ENCODE measurements at places on chromosomes 4 and X.

DNA sequence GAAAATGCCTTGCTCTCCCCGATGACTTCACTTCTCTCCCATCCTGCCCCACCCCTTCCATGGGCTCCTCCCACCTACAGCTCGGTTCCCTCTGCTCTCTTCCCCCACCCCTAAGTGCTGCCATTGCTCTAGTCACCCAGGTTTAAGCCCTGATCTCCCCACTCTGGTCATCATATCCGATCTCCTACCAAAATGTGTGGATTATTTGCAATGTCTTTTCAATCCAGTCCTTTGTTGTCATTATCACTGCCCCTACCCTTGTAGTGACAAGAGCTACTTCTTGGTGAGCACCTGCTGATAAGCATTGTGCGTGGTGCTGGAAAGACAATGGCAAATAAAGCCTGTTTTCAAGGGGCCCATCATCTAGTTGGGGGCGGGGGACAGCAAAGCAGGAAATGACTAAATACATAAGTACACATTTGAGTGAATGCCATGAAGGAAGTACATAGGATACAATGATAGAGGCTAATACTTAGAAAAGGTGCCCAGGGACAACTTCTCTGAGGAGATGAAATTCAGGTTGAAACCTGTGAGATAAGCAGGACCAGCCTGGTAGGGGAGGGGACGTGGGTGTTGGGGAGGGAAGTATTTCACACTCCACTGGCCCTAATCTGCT, 63.8 kb downstream of the DLG3 start:
- DNase-seq: no peak

DNA sequence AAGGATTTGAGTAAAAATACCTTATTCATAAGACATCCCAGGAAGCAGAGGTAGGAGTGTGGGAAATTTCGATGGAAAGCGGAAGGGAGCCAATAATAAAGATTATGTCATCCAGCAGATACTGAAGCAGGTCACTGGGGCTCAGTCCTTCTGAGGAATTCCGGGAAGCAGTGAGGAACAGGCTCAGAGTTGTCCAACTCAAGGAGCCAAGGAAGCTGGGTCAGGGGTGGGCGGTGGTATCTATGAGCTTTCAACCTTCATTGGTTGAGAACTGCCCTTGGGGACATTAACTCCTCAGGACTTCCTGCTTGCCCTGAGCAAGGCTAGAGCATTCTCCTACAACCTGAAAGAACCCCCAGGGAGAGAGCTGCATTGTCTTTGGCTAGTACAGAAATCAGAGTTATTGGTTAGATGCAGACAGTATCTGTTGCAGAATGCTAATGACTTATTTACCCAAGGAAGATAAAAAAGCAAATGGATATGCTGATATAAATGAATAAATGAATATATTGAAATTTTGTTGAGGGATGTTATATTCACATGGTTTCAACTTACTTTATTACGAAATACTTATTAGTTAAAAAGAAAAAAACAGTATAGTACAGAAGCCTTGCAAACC, 68.2 kb downstream of the DMP1 start:
- DNase-seq: no peak

DNA sequence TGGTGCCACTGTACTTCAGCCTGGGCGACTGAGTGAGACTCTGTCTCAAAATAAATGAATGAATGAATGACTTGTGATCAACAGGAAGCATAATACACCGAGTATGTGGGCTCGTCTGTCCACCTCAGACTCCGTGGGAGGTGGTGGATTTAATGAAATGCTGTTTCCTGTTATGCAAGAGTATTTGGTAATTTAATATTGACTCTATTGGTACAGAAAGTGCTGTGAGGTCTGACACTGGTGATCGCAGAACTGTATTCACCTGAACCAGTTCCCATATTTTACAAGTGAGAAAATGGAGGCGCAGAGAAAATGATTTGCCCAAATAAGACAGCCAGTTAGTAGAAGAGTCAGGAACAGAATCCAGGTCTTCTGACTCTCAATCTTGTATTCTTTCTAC, 423.3 kb downstream of the RAPGEF2 start:
- no peak for DNase-seq

DNA sequence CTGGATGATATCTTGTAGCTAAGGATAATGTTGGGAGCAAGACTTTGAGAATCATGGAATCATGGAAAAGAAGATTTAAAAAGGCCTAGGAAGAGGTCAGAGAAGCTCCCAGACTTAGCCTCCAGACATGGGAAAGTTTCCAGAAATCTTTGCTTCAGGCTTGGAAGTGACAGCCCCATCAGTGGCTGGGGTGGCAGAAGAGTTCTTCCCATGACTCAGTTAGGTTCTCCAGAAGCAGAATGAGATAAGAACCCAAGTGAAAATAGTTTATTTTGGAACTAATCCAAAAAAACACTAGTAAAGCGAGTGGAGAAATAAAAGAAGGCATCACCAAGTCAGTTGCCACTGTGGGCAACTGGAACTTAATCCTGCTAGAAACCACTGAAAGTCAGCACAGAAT, 506.9 kb downstream of the MID1IP1 start:
- no peak for DNase-seq

DNA sequence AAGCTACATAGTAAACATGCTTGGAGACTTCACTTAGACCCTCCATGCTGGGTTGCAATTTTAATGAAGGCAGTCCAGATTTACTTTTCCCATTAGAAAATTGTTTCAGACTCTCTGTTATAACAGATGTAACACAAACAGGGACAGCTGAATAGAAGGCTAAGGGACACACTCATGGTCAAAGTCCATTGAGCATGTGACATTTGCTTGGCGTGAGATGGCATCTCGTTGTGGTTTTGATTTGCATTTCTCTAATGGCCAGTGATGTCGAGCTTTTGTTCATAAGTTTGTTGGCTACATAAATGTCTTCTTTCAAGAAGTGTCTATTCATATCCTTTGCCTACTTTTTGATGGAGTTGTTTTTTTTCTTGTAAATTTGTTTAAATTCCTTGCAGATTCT, 358.2 kb upstream of the CLNK start:
- no peak for DNase-seq

- DNase-seq: no peak
These were observed 18.2 kb downstream of the TMEM255A start for GRCh38 chrX:120293015-120293414.

DNA sequence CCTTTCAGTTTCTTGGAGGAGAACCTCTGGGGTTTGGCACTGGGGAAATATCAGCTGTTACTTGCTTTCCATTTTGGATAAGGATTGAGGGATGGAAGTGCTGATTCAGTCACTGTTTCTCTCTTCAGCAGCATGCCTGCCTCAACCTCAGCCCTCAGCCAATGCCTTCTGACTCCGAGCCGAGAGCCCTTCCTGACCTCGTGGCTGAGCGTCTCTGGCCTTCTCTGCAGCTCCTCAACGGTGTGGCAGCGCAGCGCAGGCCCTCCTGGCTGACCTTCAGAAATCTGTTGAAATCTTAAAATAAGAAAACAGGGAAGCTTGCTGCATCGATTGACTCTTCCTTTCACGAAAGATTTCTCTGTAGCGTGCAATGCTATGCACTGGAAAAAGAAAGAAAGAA, 434.3 kb upstream of the FAT1 start:
- no peak for DNase-seq

DNA sequence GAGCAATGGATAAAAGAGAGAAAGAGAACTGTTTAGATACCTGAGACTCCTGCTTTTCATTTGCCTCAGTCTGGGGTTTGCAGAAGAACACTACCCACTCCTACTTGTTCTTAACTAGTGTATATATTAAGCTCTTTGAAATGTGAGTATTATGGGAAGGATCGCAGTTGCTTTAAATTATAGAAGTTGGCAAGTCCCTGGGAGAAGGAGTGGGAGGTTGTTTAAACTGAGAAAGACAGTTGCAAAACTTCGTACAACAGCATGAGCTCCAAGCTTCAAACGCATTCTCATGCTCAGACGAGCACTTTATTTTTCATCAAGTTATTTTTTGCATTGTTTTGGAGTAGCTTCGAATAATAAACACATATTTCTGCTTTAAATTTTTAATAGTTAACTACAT, 88.1 kb upstream of the C1QTNF7 start:
- no peak for DNase-seq

DNA sequence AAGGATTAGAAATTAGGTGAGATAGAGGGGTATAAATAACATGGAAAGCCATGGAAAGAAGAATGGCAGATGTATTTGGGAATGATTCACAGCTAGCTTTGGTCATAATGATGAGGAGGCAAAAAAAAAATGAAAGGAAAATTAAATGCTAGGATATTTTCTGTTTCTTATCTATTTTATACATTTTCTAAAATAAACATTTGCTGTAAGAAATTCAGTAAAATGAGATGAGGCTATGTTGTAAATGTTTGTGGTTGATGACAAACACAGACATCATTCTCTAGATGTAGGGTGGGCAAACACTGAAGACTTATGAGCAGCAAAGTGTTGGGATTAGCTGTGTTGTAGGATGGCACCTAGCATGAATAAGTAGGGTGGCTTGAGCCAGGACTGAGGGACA, 407.1 kb downstream of the IL15 start:
- DNase-seq: no peak

DNA sequence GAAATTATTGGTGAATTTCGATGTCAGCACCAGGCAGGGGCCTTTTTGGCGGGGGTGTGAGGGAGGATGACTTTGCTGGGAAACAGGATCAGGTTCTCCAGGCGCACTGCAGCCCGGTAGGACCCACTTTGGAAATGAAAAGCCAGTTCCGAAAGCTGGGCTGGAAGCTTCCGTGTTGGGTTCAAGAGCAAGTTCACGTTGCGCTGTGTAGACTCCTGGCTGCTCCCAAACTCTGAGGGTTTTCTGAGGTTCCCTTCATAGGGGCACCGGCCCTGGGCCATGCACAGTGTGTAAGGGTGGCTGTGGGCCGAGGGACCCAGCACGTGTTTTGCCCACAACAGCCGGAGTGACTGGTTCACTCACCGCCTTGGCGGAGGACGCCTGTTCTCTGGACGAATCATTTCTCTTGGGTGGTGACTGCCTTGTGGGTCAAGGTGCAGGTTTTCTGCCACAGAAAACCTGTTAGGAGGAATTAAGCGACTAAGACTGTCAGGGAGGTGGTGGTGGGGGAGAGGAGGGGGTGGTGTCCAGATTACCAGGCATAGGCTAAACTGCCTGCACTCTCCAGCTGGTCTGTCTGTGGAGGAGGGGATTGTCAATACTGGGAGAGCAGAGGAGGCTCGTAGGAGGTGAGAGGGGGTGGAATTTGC, 8.0 kb downstream of the SHOX start:
- DNase-seq: no peak

DNA sequence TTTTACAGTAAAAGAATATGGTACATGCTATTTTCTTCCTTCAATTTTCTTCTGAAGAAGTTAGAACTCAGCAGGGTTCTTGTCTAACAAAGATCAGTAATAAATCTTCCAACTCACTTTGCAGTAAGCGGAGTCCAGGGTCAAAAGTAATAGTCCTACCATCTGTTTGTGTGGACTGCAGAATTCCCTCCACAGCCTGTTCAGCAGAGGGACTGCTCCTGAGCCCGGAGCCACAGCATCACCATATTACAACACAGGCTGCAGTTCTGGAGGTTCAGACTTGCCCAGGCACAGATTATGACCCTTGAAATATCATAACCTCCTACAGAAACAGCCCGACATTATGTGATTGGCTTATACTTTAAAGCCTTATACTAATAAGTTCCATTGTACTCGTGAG, 10.3 kb downstream of the FHDC1 start:
- no peak for DNase-seq

- no peak for DNase-seq
These were observed 22.1 kb downstream of the GRIA3 start for GRCh38 chrX:123206176-123206575.

GRCh38 chr4:103032574-103032973, 13.1 kb upstream of the SLC9B1 start:
- no peak for DNase-seq

GRCh38 chrX:47614618-47615017, 5.0 kb downstream of the SYN1 start:
- DNase-seq: no peak

DNA sequence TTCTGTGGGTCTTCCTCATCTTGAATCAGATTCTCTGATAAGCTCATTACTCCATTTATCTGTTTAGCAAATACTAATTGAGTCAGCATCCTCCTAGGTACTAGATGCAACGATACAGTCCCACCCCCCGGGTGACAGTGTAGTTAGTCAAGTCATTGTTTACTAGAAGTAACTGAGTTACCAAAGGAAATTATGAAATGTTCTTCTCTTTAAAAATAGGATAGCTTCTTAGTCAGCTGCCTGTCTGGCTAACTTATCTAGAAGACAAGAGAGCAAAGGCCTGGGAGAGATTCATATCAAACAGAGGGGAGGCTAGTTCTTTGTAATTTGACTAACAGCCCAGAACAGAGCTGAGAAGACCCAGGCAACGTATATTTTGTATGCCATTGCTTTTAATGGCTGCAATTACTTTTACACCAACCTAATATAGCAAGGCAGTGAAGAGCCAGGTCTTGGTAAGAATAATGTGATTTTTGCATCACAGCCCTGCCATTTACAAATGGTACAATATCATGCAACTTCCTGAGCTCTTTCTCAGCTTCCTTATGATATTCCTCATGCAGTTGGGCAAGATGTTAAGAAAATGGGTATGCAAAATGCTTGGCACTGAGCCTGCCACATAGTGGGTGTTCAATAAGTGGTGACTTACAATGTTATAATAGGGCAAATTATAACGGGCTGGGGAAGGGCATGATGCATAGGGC, 149.9 kb downstream of the CHIC2 start:
- DNase-seq: no peak

DNA sequence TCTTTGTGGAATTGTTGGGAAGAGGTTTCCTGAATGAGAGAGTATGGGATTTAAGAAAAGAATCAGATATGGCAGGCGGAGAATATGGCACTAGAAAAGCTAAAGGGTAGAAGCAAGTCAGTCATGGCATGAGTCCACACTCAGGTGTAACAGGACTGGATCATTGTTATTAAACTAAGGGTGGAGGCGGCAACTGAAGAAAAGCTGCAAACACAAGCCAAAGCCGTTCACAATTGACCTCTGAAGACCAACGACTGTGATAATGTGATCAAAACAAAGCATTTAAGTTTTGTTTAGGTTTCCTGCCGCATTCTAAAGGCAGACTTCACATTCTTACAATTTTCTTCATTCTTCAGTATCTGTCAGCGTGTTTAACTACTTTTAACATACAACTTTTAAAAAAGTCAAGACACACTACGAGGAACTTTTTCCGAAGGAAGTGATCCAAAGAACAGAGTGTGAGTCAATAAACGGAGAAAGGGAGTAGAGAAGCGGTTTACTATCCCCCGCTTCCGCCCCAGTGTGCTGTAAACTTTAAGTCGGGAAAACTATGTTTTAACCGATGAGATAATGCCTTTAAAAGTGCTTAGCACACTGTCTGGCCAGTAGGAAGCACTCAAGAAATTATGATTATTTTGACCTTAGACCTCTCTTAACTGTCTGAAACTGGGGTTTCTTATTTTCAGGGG, 909 bp upstream of the SLAIN2 start:
- no peak for DNase-seq

GRCh38 chr4:94814237-94814636, 56.5 kb downstream of the BMPR1B start:
- no peak for DNase-seq

- DNase-seq: no peak
These were observed 221.6 kb upstream of the SPANXN4 start for GRCh38 chrX:142804085-142804484.

DNA sequence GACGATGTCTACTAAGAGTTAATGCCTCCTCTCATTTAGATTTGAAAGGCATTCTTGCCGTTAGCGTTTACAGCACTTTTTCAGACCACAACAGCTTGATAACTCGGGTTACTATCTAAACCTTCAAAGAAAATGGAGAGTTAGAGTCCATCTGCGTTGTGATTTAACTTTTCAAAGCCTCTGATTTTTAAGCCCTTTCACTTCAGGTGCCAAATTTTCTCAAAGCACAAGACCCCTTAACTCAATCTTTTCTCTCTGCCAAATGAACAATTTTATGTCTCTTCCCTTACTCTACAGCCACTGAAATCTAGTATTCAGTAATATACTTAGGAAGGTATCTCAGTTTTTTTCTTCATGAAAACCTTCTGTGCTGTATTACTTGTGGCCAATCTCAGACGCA, 310.5 kb downstream of the TENM3 start:
- DNase-seq: no peak

All from smooth muscle cell of the brain vasculature (primary cell).